ENCODE measurements at places on chromosomes 4 and X. TPM values are rescaled to one million over a fixed set of nuclear protein-coding genes. Genes with fewer than 3 reads are reported as not detected.

KDM6A gene
- 10.3 TPM for total RNA-seq

ZCCHC18 gene
- 1.7 TPM for total RNA-seq

DNA sequence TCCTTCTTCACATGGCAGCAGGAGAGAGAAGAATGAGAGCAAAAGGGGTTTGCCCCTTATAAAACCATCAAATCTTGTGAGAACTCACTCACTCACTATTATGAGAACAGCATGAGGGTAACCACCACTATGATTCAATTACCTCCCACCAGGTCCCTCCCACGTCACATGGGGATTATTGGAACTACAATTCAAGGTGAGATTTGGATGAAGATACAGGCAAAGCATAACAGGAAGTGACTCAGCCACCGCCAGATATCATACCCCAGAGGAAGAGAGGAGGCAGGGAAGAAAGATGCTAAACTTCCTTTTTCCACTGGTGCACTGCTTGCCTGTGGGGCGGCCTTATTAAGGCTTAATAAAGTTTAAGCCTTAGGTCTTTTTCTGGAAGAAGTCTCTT is 766.1 kb downstream of the KCTD8 start:
- no peak overlapping the region for H3K27ac ChIP-seq
- no peak for DNase-seq
- H3K4me1 ChIP-seq: no peaks in the 10 kb centered on the region
- H3K4me3 ChIP-seq: no peak overlapping the region
- H3K27me3 ChIP-seq: no peaks in the 10 kb centered on the region

PALLD gene
- total RNA-seq: 1,136 TPM

DNA sequence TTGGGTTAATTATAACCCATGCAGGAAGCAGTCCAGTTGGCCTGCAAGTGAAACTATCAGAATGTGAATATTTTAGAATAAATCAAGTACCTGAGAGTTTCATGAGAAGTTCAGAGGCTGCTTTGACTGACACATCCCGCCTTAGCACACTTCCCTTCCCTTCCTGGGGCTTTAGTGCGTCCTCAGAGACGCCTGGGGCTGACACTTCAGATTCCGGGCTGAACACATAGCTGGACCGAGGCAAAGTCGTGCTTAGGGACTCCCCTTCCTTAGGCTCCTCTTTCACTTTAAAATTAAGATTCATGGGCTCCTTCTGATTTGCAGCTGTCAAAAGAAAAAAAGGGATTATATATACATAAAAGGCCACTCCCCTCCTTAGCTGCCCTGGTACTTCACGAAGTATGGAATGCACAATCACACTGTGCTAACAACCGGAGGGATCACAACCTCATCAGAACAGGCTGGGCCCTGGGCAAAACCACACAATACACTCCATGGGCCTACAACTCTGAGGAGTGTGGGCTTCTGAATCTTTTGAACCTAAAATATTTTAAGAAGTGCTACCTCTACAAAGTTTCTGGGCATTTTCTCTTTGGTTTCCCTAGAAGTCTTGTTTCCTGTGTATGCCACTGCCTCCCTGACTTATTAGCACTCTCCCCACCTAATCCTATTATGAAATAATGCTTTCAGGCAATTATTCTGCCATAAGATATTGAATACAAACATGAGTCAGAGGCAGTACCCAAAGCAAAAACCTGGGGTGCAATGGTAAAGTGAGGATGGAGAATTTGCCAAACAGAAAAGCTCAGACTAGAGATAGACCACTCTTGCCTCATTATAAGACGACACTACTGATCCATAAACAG is 68.2 kb downstream of the ZNF827 start:
- H3K27me3 ChIP-seq: no peaks in the 10 kb centered on the region
- peaks cover 39% of the 10 kb centered on the region for H3K4me1 ChIP-seq
- H3K36me3 ChIP-seq: no peaks in the 10 kb centered on the region
- DNase-seq: no peak
- no peak overlapping the region for H3K4me3 ChIP-seq

GRCh38 chrX:63434206-63434605 is 83.1 kb upstream of the SPIN4 start:
- no peak overlapping the region for H3K27ac ChIP-seq
- H3K4me3 ChIP-seq: no peak overlapping the region
- no peaks in the 10 kb centered on the region for H3K4me1 ChIP-seq

SOX3 gene
- total RNA-seq: not detected

GRCh38 chrX:154827194-154828015 is 7.1 kb downstream of the SMIM9 start:
- no peak overlapping the region for H3K4me3 ChIP-seq
- no peaks in the 10 kb centered on the region for H3K27me3 ChIP-seq
- no peaks in the 10 kb centered on the region for H3K36me3 ChIP-seq
- no peak overlapping the region for H3K27ac ChIP-seq
- H3K4me1 ChIP-seq: no peaks in the 10 kb centered on the region

DNA sequence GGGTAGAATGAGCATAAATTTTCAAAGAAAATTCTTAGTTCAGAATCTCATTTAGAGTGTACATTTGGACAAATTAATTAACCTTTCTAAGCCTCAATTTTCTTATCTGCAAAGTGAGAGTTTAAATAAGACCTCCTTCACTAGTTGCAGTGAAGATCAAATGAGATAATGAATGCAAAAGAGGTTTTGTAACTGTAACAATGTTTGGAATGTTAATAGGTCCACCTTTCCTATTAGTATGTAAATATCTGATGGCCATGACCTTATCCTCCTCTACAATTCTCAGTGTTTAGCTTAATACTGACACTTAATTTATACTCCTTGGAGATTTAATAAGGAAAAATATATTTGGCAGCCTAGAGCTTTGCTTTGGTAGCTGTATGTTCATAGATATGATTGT is 138.8 kb downstream of the GABRG1 start:
- H3K36me3 ChIP-seq: no peaks in the 10 kb centered on the region
- no peak overlapping the region for H3K4me3 ChIP-seq
- H3K27ac ChIP-seq: no peak overlapping the region
- no peak for DNase-seq

- H3K4me1 ChIP-seq: no peaks in the 10 kb centered on the region
- H3K27me3 ChIP-seq: no peaks in the 10 kb centered on the region
- H3K4me3 ChIP-seq: peak overlapping the region; percentile 48
- no peak overlapping the region for H3K27ac ChIP-seq
These were observed 720 bp upstream of the STK26 start for GRCh38 chrX:132022198-132022966.

CPLX1 gene
- total RNA-seq: 1.7 TPM

BMPR1B gene
- 4.8 TPM for total RNA-seq

GRCh38 chr4:46441136-46441859 is 51.4 kb upstream of the GABRA2 start:
- no peaks in the 10 kb centered on the region for H3K27me3 ChIP-seq
- H3K4me3 ChIP-seq: no peak overlapping the region
- H3K36me3 ChIP-seq: no peaks in the 10 kb centered on the region
- no peak overlapping the region for H3K27ac ChIP-seq

DNA sequence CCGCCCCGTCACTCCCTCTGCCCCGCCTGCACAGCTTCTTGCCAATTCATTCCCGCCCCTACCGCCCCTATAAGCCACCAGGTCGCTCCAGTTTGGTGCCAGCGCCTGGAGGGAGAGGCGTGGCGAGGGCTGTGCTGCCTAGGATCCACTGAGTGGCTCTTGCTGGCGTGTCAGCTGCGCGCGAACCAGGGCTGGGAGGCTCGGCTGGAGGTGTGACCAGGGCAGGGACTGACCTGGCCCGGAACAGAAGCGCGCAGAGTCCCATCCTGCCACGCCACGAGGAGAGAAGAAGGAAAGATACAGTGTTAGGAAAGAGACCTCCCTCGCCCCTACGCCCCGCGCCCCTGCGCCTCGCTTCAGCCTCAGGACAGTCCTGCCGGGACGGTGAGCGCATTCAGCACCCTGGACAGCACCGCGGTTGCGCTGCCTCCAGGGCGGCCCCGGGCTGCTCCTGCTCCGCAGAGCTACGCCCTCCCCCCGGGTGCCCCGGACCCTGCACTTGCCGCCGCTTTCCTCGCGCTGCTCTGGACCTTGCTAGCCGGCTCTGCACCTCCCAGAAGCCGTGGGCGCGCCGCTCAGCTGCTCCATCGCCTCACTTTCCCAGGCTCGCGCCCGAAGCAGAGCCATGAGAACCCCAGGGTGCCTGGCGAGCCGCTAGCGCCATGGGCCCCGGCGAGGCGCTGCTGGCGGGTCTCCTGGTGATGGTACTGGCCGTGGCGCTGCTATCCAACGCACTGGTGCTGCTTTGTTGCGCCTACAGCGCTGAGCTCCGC is at the start of gene GPR78:
GPR78 (plus strand) TSS at position 72 of the 773 bp plus-strand sequence; CDS start at position 663, 591 bp downstream.
- peak; percentile 34 for DNase-seq
- H3K36me3 ChIP-seq: no peaks in the 10 kb centered on the region
- H3K4me1 ChIP-seq: no peaks in the 10 kb centered on the region
- H3K27me3 ChIP-seq: peaks cover 53% of the 10 kb centered on the region

Measured in heart right ventricle (tissue), 16 donors.